ENCODE measurements at places on chromosomes 13 and 19.

DNA sequence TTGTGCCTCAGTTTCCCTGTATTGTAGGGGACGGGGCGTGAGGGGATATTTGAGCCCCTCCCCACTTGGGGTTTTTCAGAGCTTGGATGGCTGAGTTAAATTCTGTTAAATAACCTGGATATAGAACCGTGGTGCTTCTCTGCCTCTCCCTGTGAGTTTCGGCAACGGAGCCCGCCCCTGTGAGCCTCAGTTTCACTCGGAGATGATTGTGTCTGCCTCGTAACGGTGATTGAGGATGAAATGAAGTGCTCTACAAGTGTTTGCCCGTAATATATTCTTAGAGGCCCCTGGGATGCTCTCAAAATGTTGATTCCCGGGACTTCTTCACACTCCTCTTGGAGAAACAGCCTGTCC lies 509 bp downstream of the KXD1 start:
- no peak for DNase-seq

DNA sequence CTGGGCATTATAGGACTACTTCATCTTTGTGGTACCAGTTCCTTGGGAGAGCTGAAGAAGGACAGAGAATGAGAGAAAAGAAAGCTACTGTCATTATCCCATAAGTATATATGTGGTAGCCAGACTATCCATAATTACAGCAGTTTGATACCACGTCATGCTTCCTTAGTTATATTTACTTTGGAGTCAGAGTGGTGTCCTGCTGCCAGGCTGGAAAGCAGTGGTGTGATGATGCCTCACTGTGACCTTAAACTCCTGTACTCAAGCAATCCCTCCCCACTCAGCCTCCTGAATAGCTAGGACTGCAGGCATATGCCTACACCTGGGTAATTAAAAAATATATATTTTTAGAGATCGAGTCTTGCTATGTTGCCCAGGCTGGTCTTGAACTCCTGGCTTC lies 57.8 kb downstream of the WTIP start:
- DNase-seq = no peak

- DNase-seq = peak; percentile 100
These were observed at the start of gene MZF1 for GRCh38 chr19:58572818-58573657. MZF1 (minus strand) TSS chr19:58573335; CDS start chr19:58571389, 1,946 bp downstream.

- no peak for DNase-seq
These were observed 200.5 kb downstream of the POU4F1 start for GRCh38 chr13:78402708-78403400.

DNA sequence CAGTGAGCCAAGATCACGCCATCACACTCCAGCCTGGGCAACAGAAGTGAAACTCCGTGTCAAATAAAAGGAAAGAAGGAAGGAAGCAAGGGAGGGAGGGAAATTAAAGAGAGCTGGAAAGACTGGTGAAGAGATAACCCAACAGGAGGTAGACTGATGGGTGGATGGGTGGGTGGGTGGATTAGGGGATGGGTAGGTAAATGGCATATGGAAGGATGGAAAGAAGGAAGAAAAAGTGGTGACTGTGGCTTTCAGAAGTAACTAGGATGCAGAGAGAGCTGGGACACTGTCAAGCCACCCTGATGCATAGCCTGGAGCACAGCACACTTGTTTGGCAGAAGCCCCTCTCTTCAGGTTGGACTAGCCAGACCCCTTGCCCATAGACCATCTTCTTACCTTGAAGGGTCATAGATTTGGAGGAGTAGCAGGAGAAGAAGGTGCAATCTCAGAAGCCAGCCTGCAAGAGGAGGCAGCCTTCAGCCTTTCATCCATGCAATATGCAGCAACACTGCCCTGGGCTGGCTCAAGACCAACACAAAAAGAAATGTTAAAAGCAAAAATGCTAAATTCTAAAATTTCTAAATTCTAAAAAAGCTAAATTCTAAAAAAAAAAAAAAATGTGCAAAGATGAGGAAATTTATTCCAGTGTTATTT lies 5.1 kb downstream of the IQCN start:
- DNase-seq = no peak

GRCh38 chr13:44969551-44970484 lies 19.5 kb downstream of the NUFIP1 start:
- no peak for DNase-seq

GRCh38 chr13:93344048-93344705 lies 117.6 kb downstream of the GPC6 start:
- no peak for DNase-seq

DNA sequence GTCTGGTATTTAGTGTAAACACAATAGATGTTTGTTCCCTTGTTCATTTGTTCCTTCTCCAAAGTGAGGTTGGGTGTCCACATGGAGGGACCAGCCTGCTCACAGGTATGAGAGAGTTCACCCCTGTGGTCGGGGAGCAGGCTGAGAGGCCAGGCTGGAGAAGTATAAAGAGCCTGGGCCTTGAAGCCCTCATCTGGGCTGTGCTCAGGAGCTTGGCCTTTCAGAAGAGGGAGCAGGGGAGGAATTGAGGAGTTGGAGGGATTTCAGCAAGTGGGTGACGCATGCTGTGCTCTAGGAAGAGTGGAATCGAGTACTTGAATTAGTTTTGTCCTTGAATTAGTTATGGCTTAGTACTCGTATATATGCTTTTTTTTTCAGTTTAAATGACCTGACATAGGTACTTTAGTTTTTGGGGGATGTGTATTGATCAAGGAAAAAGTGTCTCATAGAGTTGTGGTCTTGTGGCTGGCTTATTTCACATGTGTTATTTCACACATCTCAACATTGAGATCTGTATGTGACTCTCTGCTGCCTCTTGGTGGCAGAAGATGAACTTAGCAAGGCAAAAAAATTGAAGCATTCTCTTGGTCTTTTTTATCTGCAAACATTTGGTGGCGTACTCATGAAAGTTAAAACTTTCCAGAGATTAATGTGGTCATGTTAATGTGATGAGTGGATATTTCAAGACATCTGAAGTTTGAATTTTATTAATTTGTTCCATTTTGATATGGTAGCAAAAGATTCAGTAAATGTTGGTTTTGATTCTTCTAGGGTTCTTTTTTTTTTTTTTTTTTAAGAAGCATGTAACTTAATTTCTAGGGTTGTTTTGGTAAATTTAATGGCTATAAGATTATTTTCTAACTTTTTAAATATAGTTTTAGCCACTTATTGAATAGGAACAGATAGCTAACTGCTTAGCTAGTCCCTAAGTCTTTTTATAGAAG lies 54.3 kb downstream of the SLAIN1 start:
- peak; percentile 18 for DNase-seq

- no peak for DNase-seq
These were observed 110.9 kb downstream of the CRYL1 start for GRCh38 chr13:20414546-20415305.
